ENCODE measurements at places on chromosomes 12 and 14. TPM values are rescaled to one million over a fixed set of nuclear protein-coding genes. Genes with fewer than 3 reads are reported as not detected.

GRCh38 chr14:93997916-93998870 lies 1.1 kb downstream of the CCDC197 start:
- H3K4me1 ChIP-seq, result peaks cover 29% of the 10 kb centered on the region
- H3K27ac ChIP-seq, result peak overlapping the region; percentile 10
- no peaks in the 10 kb centered on the region for H3K36me3 ChIP-seq
- no peak for DNase-seq
- H3K4me3 ChIP-seq, result no peak overlapping the region
- no peaks in the 10 kb centered on the region for H3K27me3 ChIP-seq

- H3K27me3 ChIP-seq, result no peaks in the 10 kb centered on the region
- peak overlapping the region; percentile 72 for H3K4me3 ChIP-seq
- peak; percentile 28 for DNase-seq
- H3K27ac ChIP-seq, result peak overlapping the region; percentile 92
Observed at GRCh38 chr12:46267575-46267824, 1.3 kb downstream of the SLC38A1 start.

DNA sequence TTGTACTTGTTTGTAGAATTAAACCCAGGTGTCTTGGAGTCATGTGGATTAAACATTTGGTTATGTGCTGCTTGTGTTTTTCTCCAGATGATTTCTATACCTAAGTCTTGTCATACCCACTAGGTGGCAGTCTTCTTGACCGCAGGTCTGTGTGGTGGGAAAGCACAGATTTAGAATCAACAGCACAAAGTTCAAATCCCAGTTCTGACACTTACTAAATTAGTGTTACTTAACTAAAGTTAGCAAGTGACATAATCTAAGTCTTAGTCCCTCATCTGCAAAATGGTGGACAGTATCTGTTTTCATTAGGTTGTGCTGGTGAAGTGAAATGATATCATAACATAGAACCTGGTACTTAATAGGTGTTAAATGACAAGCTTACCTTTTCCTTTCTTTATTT lies 151.0 kb upstream of the ARHGAP5 start:
- no peak overlapping the region for H3K4me3 ChIP-seq
- H3K36me3 ChIP-seq, result no peaks in the 10 kb centered on the region
- H3K4me1 ChIP-seq, result peaks cover 14% of the 10 kb centered on the region
- H3K27me3 ChIP-seq, result no peaks in the 10 kb centered on the region
- peak; percentile 56 for DNase-seq

- H3K27ac ChIP-seq, result no peak overlapping the region
- H3K27me3 ChIP-seq, result no peaks in the 10 kb centered on the region
- peaks cover 14% of the 10 kb centered on the region for H3K4me1 ChIP-seq
- no peak for DNase-seq
Observed at GRCh38 chr14:93005838-93006237, 82.9 kb downstream of the CHGA start.

- no peaks in the 10 kb centered on the region for H3K36me3 ChIP-seq
- no peak overlapping the region for H3K27ac ChIP-seq
Observed at GRCh38 chr12:107514887-107515445, 170.6 kb upstream of the PWP1 start.

DNA sequence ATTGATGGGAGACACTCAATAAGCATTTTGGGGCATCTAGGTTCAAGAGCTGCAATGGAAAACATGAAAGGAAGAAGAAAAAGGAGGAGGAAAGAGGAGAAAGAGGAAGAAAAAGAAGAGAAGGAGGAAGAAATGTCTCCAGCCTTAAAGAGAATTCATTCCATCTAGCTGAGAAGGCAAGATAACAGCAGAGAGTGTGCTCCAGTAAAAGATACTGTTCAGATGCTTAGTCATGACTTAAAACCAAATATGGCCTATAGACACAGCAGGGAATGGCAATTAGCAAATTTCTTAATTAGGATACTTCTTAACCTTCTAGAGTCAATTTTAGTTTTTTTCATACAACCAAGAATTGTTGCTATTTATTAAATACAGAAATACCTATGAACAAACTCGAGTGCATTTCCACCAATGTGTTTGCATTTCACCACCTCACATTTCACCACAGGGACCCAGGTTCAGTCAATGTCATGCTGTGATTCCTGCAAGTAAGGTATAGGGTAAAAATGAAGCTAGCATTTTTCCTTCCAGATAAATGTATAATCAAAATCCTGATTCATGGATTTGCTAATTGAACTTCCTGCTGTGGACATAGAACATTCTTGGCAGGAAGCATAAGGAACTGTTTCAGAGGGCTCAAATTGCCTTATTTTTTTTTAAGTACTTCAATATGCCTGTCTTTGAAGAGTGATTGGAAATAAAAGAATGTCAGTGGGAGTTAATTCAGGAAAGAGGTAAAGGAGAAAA lies 177.8 kb downstream of the RPS29 start:
- H3K27ac ChIP-seq, result no peak overlapping the region
- no peaks in the 10 kb centered on the region for H3K27me3 ChIP-seq
- DNase-seq, result peak; percentile 33

DNA sequence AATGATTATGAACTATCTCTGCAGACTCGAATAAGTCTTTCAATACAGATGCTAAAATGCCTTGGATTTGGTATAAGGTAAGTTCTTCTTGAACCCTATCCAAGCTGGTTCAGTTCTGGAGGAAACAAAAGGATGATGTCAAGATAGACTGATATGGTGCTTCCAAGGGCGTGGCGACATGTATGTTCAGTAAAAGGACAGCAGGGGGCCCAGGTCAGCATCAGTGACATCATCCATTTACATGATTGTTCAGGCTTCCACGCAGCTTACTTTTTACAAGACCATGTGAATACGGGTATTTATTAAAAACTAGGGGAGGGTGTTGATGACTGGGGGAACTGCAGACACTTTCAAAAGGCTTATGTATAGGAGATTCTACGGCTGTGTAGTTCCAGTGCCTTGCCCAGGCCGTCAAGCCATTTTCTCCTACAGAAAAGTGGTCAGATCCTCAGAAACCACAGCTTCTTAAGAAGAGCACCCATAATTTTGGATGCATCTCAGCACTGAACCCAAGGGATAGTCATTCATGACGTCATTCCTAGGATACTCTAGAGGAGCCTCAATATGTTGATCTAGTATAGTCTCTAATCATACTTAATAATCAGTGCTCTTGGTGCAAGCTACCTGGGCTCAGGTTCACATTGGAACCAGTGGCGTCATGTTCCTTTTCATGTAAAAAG lies 527.7 kb downstream of the FUT8 start:
- no peaks in the 10 kb centered on the region for H3K36me3 ChIP-seq
- no peak overlapping the region for H3K27ac ChIP-seq
- H3K4me1 ChIP-seq, result no peaks in the 10 kb centered on the region

STAC3 gene
- polyA plus RNA-seq, result 5.4 TPM

FOXM1 gene
- 44.3 TPM for polyA plus RNA-seq

DNA sequence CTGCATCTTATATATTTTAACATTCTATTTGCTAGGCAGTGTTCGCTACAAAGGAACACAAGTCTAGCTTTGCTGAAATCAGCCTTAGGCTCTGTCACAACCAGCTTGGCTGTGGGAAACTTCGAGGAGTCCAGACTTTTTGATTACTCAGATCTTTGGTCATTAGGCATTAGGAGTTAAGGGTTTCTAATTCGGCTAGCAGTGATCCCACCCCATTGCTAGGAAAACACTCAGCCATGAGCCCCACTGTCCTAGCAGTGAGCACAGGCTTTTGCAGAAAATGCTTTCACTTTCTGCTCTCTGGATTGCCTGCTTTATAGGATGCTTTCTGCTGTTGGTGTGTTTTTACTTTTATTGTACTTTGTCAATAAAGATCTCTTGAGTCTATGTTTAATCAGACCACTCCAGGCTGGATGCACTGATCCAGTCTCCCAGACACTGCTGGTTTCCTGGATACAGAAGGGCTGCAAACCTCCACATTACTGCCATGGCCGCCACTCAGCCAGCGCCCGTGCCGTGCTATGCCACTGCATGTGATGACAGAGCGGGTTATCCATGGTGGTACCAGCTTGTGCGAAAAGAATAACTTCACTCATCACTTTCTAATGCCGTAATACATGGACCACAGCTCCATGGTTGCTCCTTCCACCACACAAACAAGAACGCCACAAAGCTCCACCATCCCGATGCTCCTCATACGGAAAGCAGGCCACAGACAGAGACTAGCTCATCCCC lies 41.0 kb upstream of the PYGL start:
- H3K4me1 ChIP-seq, result peaks cover 4% of the 10 kb centered on the region
- no peak for DNase-seq
- H3K27me3 ChIP-seq, result no peaks in the 10 kb centered on the region
- H3K4me3 ChIP-seq, result no peak overlapping the region

DNA sequence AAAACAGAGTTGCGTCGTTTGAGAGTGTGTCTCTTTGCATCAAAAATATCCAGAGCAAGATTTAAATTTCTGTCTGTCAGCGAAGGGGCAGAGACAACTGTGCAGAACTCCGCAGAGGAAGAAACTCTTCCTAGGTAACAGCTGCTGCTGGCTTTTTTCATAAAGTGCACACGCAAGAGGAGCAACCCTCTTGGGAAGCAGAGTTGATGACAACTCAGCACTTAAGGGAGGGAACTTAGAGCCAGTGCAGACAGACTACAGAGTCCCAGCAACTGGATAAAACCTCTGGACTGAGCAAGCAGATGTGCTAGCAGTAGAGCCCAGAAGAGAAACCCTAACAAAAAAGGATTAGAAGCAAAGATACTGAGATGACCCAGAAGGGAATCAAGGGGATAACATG lies 337.1 kb downstream of the PCNX1 start:
- peaks cover 25% of the 10 kb centered on the region for H3K4me1 ChIP-seq
- H3K27ac ChIP-seq, result no peak overlapping the region
- H3K36me3 ChIP-seq, result no peaks in the 10 kb centered on the region
- no peaks in the 10 kb centered on the region for H3K27me3 ChIP-seq
- H3K4me3 ChIP-seq, result no peak overlapping the region

FAM186B gene
- polyA plus RNA-seq, result 0.64 TPM

LTA4H gene
- 108 TPM for polyA plus RNA-seq

DNA sequence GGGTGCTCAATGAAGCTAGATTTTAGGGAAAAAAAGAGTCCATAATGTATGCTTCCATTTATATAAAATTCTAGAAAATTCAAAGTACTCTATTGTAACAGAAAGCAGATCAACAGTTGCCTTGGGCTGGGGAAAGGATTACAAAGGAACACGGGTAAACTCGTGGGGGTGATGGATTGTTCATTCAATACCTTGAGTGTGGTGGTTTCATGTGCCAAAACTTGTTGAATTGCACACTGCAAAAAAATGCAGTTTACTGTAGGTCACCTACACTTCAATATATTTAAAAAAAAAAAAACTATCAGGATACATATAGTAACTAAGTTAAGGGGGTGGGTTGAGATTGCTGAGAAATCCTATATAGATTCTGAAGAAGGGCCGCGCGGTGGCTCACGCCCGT lies 33.6 kb downstream of the PAWR start:
- no peaks in the 10 kb centered on the region for H3K36me3 ChIP-seq
- no peak for DNase-seq
- H3K27me3 ChIP-seq, result no peaks in the 10 kb centered on the region
- H3K4me3 ChIP-seq, result no peak overlapping the region

DNA sequence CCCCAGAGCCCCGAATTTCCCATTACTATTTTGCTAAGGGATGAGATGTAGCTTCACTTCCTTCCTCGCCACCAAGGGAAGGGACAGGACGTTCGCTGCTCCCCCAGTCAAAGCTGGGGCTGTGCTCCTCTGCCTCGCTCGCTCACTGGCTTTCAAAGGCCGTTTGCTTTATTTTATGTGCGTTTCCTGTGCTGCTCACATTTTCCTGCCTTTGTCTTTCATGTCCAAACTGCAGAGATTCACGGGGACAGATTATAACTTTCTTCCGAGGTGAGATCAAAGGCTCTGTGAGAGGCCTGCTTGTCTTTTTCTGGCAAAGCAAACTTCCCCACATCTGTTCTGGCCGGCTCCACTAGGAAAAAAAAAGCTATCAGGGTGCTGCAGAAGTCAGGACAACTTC lies 76.0 kb upstream of the FZD10 start:
- DNase-seq, result no peak
- H3K27ac ChIP-seq, result no peak overlapping the region
- no peaks in the 10 kb centered on the region for H3K4me1 ChIP-seq
- no peaks in the 10 kb centered on the region for H3K36me3 ChIP-seq
- H3K27me3 ChIP-seq, result peaks cover 12% of the 10 kb centered on the region
- H3K4me3 ChIP-seq, result no peak overlapping the region

- no peak overlapping the region for H3K4me3 ChIP-seq
- no peaks in the 10 kb centered on the region for H3K4me1 ChIP-seq
- H3K27ac ChIP-seq, result no peak overlapping the region
- no peaks in the 10 kb centered on the region for H3K27me3 ChIP-seq
- H3K36me3 ChIP-seq, result no peaks in the 10 kb centered on the region
Observed at GRCh38 chr12:109016978-109017377, 3.9 kb downstream of the SVOP start.

- H3K4me3 ChIP-seq, result no peak overlapping the region
- no peak overlapping the region for H3K27ac ChIP-seq
- peaks cover 91% of the 10 kb centered on the region for H3K27me3 ChIP-seq
- DNase-seq, result no peak
- no peaks in the 10 kb centered on the region for H3K4me1 ChIP-seq
- H3K36me3 ChIP-seq, result no peaks in the 10 kb centered on the region
Observed at GRCh38 chr14:56817396-56817921, 7.2 kb upstream of the OTX2 start.

- no peak for DNase-seq
- H3K27me3 ChIP-seq, result no peaks in the 10 kb centered on the region
- no peaks in the 10 kb centered on the region for H3K36me3 ChIP-seq
- H3K27ac ChIP-seq, result no peak overlapping the region
Observed at GRCh38 chr14:78688503-78688902, 518.3 kb downstream of the NRXN3 start.

DNA sequence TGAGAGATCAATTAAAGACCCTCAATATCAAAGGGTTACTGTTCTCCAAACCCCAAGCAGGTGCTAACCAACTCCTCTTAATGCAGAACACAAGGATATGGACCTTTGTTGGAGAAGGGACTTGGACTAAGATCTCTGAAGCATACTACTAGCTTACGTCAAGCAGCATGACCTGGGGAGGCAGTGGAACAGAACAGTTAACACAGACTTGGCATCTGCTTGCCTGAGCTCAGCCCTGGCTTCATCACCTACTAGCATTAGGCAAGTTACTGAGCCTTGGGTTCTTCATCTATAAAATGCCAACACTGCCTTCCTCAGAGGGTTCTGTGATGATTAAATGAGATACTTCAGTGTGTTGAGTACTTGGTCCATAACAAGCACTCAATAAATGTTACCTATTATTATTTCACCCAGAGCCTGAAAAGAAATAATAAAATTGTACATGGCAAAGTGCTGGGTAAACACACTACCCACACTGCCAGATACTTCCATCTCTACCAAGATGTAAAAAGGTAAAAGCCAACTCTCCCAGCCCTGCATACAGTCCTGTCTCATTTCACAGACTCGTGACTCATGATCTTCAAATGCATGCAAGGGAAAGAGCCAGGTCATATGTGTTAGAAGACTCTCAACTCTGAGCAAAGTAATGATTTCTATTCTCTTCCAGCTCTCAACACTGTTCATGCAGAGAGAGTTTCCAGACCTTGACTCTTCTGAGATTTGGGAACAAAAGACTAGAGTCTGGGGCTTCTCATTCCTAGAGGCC lies 39.7 kb downstream of the FMNL3 start:
- no peaks in the 10 kb centered on the region for H3K36me3 ChIP-seq
- H3K4me1 ChIP-seq, result peaks cover 31% of the 10 kb centered on the region
- DNase-seq, result no peak
- H3K27ac ChIP-seq, result no peak overlapping the region

GPR137C gene
- 1.1 TPM for polyA plus RNA-seq

MAP4K5 gene
- polyA plus RNA-seq, result 53.0 TPM

- H3K36me3 ChIP-seq, result no peaks in the 10 kb centered on the region
- peak; percentile 8 for DNase-seq
- H3K27ac ChIP-seq, result no peak overlapping the region
- H3K4me3 ChIP-seq, result no peak overlapping the region
- no peaks in the 10 kb centered on the region for H3K4me1 ChIP-seq
- H3K27me3 ChIP-seq, result peaks cover 75% of the 10 kb centered on the region
Observed at GRCh38 chr12:52277486-52278245, 3.2 kb downstream of the KRT86 start.

- no peaks in the 10 kb centered on the region for H3K27me3 ChIP-seq
- DNase-seq, result no peak
- H3K4me1 ChIP-seq, result peaks cover 3% of the 10 kb centered on the region
- H3K4me3 ChIP-seq, result no peak overlapping the region
Observed at GRCh38 chr14:71344506-71344905, 437.2 kb downstream of the PCNX1 start.

Data from cardiac muscle cell (in vitro differentiated cells and primary cell).